ENCODE measurements at places on chromosomes 4 and X. TPM values are rescaled to one million over a fixed set of nuclear protein-coding genes. Genes with fewer than 3 reads are reported as not detected.

Gene YIPF6
- 24.0 TPM for total RNA-seq

Gene MAP7D2
- not detected for total RNA-seq

Gene UGT2B10
- not detected for total RNA-seq

Gene NXF2
- total RNA-seq: not detected

Gene GPRIN3
- total RNA-seq: 5.7 TPM

Gene PI4K2B
- 12.9 TPM for total RNA-seq

Gene SPATA4
- total RNA-seq: not detected

- DNase-seq: no peak
These were observed 22.6 kb downstream of the LAMP2 start for GRCh38 chrX:120446498-120446897.

DNA sequence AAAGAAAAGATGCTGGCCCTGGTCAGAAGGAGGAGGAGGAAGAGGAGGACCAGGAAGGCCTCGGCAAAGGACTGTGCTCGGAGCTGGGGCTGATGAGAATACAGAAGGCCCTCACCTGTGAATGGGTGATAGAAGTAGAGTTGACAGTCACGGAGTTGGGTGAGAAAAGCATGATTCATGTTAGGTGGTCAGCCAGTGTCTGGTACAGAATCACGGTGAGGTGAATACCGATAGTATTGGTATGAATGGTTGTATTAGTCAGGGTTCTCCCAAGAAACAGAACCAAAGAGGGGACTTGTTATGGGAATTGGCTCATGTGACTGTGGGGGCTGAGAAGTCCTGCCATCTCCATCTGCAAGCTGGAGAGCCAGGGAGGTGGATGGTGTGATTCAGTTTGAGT is 32.5 kb upstream of the FAM156A start:
- no peak for DNase-seq

GRCh38 chrX:15989716-15990115 is 133.6 kb upstream of the GRPR start:
- DNase-seq: no peak

DNA sequence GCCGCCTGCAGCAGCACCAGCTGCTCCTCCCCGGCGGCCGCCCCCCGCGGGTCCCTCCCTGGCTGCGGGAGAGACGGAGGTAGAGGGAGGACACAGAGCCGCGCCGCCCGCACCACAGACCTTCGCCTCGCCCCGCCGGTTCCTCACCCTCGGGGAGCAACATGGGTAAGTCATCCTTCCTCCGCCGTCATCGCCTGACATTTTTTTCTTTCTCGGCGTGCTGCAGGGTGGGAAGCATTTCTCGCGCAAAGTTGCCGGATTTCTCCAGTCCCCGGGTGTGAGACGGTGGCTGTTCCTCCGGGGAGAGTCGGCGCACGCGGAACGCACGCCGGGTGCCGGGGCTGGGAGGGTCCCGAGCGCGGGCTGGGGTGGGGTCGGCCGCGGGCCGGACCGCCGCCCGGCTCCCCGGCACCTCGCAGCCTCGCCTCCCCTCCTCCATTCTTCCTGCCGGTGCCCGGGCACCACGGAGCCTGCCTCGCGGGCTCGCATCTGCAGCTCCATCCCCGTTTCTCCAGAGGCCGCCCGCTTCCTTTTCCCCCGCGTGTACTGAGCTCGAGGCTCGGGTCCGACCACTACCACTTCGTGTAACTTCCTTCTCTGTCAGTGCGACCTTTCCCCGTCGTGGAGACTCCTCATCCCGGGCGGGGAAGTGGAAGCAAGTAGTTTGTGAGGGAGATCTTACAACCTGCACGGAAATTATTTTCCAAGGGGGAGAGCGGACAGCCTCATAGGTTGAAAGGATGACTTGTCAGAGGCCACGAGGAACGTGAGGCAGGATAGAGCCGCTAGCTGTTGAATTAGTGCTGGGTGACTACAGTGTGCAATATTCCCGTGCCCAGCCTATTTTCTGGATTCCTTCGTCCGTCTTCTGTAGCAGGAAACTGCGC is 464 bp downstream of the RAP1GDS1 start:
- peak; percentile 5 for DNase-seq

- DNase-seq: no peak
These were observed 217.6 kb upstream of the CNKSR2 start for GRCh38 chrX:21156632-21157031.

DNA sequence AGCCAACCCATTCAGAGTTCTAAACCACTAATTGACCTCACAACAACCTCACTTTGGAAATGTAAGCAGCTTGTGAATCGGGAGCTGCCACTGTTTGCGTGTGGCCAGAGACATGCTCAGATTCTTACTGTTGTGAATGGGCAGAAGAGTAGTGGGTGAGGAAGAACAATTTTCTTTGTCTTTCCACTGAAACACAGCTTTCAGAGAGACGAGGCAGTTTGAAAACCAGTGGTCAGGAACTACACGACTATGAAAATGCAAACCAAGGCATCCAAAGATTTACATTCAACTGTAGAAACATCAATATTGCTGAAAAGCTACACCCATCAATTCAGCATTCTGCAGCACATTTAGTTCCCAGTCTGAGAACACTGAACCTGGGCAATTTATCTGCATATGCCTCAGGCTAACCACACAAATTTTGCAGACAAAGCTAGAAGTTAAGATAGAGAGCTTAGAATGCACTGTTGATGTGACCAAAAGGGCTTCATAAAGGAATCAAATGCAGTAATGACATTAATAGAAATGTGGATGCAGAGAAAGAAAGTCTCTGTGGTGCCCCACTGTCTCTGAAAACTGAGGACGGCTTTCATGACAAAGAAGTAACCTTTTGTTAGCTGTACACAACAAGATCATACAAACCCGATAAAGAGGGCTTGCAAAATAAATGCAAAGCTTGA is 134.3 kb downstream of the APBB2 start:
- DNase-seq: no peak

GRCh38 chr4:141350122-141350905 is 129.6 kb downstream of the ZNF330 start:
- no peak for DNase-seq

DNA sequence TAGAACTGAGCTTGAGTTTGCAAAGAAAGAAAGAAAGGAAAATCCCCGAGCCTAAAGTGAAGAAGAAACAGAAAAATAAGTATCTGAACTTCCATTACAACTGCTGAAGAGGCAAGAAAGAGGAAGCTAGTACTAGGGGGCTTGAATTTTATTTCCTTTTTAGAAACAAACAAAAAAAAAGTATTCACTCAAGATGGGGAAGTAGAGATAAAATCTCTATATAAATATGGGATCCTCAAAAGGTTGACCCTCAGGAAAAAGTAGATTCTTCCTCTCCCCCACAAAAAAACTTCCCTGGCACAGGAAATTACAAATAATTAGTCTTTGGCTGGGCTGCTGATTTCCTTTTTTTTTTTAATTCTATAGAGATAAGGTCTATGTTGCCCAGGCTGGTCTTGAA is 16.0 kb downstream of the LRBA start:
- no peak for DNase-seq

GRCh38 chrX:53223068-53223693 is 1.8 kb downstream of the KDM5C start:
- no peak for DNase-seq

- no peak for DNase-seq
These were observed 25.1 kb upstream of the UGT2B11 start for GRCh38 chr4:69239557-69240168.

DNA sequence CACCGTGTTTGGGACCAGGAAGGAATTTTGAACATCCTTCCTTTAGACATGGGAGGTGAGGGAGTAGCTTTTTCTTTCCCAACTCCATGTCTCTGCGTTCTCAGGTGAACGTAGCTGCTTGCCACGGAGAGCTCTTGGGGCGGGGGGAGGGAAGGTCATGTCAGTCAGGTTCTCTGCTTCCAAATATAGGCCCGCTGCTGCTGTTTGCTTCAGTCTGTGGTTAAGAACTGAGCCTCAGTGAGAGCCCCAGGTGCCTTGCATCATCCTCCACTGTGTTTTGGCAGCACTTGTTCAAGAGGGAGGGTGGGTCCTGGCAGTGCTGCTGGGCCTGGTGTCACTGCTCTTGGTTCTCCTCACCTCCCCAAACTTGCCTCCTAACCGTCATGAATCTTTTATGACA is 46.5 kb downstream of the HADH start:
- no peak for DNase-seq
